ENCODE measurements at places on chromosomes 4 and X.

GRCh38 chr4:73814679-73815078, 21.8 kb upstream of the CXCL6 start:
- no peaks in the 10 kb centered on the region for H3K4me1 ChIP-seq
- no peaks in the 10 kb centered on the region for H3K36me3 ChIP-seq
- no peak overlapping the region for H3K27ac ChIP-seq
- H3K27me3 ChIP-seq: no peaks in the 10 kb centered on the region
- H3K4me3 ChIP-seq: no peak overlapping the region
- DNase-seq: no peak

DNA sequence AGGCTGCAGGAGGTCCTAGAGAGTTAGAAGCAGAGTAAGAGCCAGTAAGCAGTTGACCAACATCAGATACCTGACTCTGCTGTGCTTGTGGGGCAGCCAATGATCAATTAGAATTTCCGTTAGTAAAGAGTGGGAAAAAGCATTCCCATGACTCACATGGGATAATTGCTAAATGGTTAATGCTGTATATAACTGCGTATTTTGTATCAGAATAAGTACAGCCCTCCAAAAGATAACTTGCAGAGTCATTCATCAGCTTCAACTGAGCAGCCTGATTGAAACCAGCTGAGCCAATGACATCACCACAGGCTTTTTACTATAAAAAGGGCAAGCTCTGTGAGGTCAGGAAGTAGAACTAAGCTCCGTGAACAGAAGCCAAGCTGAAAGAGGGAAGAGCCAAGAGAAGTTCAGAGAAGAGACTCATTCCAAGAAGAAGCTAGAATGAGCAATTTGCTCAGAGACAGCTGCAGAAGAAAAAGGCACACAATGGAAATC, 67.9 kb downstream of the PPP3CA start:
- no peaks in the 10 kb centered on the region for H3K4me1 ChIP-seq
- H3K27me3 ChIP-seq: no peaks in the 10 kb centered on the region
- DNase-seq: peak; percentile 97
- no peak overlapping the region for H3K4me3 ChIP-seq
- H3K36me3 ChIP-seq: no peaks in the 10 kb centered on the region
- peak overlapping the region; percentile 39 for H3K27ac ChIP-seq

- H3K27ac ChIP-seq: no peak overlapping the region
- DNase-seq: no peak
- H3K36me3 ChIP-seq: no peaks in the 10 kb centered on the region
Measured at GRCh38 chr4:79022529-79022928, 83.3 kb upstream of the PAQR3 start.

- H3K4me1 ChIP-seq: peaks cover 19% of the 10 kb centered on the region
- H3K27me3 ChIP-seq: no peaks in the 10 kb centered on the region
- H3K27ac ChIP-seq: no peak overlapping the region
Measured at GRCh38 chr4:24655326-24655725, 71.0 kb upstream of the DHX15 start.

DNA sequence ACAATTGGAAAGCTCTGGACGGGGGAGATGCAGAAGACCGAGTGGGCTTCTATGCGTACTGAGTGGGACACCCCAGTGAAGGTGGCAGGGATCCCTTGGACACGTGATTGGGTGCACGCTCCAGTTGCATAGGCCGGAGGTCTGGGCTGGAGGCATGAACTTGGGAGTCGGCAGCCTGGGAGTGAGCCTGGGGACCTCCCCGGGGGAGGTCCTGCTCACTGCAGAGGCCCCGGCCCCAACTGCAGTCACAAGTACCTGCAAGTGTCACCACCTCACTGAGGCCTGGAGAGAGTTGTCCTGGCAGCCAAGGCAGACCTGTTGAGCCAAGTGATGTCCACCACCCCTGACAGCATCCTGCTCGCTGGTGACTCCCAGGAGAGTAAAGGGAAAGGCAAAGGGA, 49.3 kb upstream of the HMX1 start:
- H3K36me3 ChIP-seq: no peaks in the 10 kb centered on the region
- H3K27me3 ChIP-seq: peaks cover 5% of the 10 kb centered on the region
- no peak overlapping the region for H3K27ac ChIP-seq
- no peak overlapping the region for H3K4me3 ChIP-seq
- DNase-seq: no peak

DNA sequence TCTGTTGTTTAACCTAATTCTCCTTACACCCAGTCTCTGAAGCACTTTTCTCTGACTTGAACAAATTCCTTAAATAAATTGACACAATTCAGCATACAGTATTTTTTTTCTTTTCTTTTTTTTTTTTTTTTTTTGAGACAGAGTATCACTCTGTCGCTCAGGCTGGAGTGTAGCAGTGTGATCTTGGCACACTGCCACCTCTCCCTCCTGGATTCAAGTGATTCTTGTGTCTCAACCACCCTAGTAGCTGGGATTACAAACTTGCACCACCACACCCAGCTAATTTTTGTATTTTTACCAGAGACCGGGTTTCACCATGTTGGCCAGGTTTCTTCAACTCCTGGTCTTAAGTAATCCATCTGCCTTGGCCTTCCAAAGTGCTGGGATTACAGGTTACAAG, 1498.1 kb upstream of the PCDH10 start:
- H3K4me1 ChIP-seq: no peaks in the 10 kb centered on the region
- no peak for DNase-seq
- H3K27ac ChIP-seq: no peak overlapping the region
- H3K27me3 ChIP-seq: no peaks in the 10 kb centered on the region

DNA sequence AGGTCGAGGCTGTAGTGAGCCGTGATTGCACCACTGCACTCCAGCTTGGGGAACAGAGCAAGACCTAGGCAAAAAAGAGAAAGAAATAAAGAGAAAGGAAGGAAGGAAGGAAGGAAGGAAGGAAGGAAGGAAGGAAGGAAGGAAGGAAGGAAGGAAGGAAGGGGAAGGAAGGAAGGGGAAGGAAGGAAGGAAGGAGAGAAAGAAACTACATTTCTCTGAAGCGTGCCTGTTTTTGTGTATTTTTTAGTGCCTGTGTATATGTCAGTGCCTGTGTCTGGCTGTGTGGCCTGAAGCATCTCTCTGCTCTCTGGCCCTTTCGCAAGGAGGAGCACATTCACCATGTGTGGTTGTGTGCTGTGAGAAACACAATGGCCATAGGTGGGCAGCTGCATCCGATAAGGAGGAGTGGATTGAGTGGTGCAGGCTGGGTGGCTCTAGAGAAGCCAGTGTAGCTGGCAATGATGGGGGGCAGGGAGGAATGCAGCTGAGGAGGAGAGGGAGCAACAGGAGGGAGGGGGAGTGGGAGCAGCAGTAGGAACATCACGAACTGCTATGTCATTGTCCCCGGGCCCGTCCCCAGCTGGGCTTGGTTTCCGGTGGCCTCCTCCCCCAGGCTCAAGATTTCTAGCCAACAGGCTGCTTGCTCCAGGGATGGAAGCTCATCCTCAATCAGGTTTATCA, 11.4 kb downstream of the SYN1 start:
- peaks cover 1% of the 10 kb centered on the region for H3K27me3 ChIP-seq
- no peak overlapping the region for H3K27ac ChIP-seq
- no peak overlapping the region for H3K4me3 ChIP-seq
- no peak for DNase-seq
- no peaks in the 10 kb centered on the region for H3K36me3 ChIP-seq

- peak overlapping the region; percentile 90 for H3K27ac ChIP-seq
- peak; percentile 16 for DNase-seq
- H3K4me1 ChIP-seq: no peaks in the 10 kb centered on the region
- H3K36me3 ChIP-seq: peaks cover 5% of the 10 kb centered on the region
- peaks cover 25% of the 10 kb centered on the region for H3K27me3 ChIP-seq
Measured at GRCh38 chrX:15334561-15334960, 762 bp downstream of the PIGA start.

DNA sequence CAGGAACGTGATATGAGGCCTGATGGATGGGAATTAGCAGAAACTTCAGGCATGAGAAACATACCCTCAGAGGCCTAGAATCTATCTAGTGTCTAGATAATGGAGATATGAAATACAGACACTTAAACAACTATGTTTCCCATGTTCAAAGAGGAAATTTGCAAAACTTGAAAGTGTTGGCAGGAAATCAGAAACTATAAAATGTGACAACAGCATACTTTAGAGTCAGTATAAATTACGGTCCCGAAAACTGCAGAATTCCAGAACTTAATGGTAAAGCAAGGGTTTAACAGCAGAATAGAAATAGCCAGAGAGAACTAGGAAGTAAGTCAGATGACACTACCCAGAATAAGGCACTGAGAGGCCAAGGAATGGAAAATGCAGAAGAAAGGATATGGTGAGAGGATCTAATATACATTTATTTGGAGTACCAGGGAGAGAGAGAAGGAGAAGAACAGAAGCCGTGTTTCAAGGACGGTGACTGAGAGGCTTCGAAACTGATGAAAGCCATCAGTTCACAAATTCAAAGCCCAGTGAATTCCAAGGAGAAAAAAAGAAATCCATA, 7.4 kb downstream of the HTT-AS start:
- no peak overlapping the region for H3K27ac ChIP-seq
- no peaks in the 10 kb centered on the region for H3K4me1 ChIP-seq
- no peak overlapping the region for H3K4me3 ChIP-seq
- no peaks in the 10 kb centered on the region for H3K27me3 ChIP-seq
- peak; percentile 25 for DNase-seq
- no peaks in the 10 kb centered on the region for H3K36me3 ChIP-seq

DNA sequence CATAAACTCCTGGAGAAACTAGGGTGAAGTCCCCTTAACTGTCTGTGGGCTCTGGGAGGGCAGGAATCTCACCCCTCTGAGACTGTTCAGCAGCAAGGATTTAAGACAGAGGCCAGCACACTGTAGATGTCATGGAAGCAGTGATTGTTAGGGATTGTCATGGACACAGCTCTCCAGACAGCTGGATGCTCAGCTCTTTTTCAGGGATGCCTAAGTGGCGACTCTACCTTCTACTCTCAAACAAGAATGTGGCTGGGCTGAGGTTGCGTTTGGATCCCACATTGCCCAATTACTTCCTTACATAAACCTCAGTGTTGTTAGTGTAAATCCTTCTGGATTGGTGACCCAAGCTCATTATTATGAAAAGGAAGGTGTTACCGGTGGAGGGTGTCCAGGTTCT, 291.9 kb upstream of the VCX3A start:
- H3K36me3 ChIP-seq: no peaks in the 10 kb centered on the region
- H3K27ac ChIP-seq: no peak overlapping the region
- DNase-seq: no peak
- H3K4me1 ChIP-seq: no peaks in the 10 kb centered on the region
- H3K4me3 ChIP-seq: no peak overlapping the region
- peaks cover 2% of the 10 kb centered on the region for H3K27me3 ChIP-seq

- no peak overlapping the region for H3K27ac ChIP-seq
- no peaks in the 10 kb centered on the region for H3K27me3 ChIP-seq
- peaks cover 2% of the 10 kb centered on the region for H3K4me1 ChIP-seq
- H3K4me3 ChIP-seq: no peak overlapping the region
- peak; percentile 33 for DNase-seq
Measured at GRCh38 chrX:33194876-33195433, 16.4 kb downstream of the DMD start.

DNA sequence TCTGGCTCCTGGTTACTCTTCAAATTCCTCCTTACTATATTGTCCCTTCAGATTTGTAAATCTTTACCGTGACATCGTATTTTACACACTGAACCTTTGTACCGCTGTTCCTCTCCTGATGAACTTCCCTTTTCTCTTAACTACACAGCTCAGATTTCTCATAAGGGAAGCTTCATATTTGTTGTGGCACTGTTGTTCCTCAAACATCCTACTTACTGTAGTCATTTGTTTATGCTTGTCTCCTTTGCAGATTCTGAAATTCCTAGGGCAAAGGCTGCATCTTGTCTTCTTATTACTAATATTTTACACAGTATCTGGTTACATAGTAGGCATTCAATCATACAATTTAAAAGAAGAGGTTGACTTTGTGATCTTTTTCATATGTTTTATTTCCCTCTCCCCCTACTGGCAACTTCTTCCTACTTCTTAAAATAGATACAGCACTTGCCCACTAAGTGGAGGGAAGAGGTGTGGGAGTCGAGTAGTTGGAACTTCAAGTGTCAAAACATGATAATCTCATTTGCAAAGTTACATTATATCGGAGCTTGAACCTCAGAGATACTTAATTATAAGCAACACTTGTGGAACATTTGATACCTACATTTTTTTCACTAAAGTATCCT, 50.0 kb downstream of the TET2 start:
- peak; percentile 48 for DNase-seq
- no peaks in the 10 kb centered on the region for H3K27me3 ChIP-seq
- H3K36me3 ChIP-seq: peaks cover 2% of the 10 kb centered on the region
- no peak overlapping the region for H3K4me3 ChIP-seq
- H3K4me1 ChIP-seq: peaks cover under 1% of the 10 kb centered on the region

DNA sequence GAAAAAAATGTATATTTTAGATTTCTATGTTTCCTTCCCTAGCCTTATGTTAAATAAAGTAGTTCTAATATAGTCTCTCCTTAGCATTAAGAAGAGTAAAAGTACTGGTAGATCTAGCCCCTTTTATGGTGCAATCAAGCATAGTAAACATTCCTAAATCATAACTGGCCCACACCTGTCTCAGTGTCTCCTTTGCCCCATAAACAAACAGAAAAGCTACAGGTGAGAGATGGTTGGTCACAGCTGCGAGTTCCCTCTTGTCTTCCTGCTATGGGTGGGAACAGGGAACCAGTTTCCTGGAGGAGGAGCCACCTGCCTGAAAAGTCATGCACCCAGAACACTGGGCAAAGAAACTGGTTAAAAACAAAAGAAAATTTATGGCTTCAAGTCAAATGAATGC, 16.6 kb downstream of the SOWAHB start:
- no peak overlapping the region for H3K27ac ChIP-seq
- no peaks in the 10 kb centered on the region for H3K36me3 ChIP-seq
- no peaks in the 10 kb centered on the region for H3K27me3 ChIP-seq
- H3K4me1 ChIP-seq: no peaks in the 10 kb centered on the region

DNA sequence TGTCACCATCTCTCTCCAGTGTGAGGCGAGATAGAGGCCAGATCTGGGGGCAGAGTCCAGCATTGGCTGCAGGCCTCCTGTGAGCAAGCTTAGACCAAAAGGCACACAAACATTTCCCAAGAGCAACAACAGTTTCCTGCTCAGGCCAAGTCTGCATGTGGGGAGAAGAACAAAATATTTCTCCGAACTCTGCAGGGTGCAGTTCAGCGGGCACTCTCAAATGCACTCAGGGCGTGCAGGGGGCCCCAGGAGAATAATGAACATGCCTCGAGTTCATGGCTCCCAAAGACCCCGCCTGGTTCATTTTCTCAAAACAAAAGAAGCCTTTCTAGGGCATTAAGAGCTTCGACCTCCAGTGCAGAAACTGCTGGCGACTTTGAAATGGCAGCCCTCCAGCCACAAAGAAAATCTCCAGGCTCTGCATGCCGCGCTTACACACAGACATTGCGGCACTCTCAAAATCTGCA, 57.8 kb upstream of the HELT start:
- H3K4me3 ChIP-seq: no peak overlapping the region
- no peak for DNase-seq
- H3K27me3 ChIP-seq: peaks cover 2% of the 10 kb centered on the region
- H3K36me3 ChIP-seq: no peaks in the 10 kb centered on the region
- no peak overlapping the region for H3K27ac ChIP-seq

GRCh38 chr4:141021397-141022110, 111.7 kb downstream of the RNF150 start:
- peak; percentile 73 for DNase-seq
- no peaks in the 10 kb centered on the region for H3K36me3 ChIP-seq
- H3K27me3 ChIP-seq: no peaks in the 10 kb centered on the region

- no peak for DNase-seq
- no peak overlapping the region for H3K27ac ChIP-seq
- peaks cover 3% of the 10 kb centered on the region for H3K4me1 ChIP-seq
- no peaks in the 10 kb centered on the region for H3K36me3 ChIP-seq
- H3K4me3 ChIP-seq: no peak overlapping the region
Measured at GRCh38 chr4:174278467-174278866, 5.0 kb downstream of the FBXO8 start.

- H3K4me3 ChIP-seq: no peak overlapping the region
- no peak for DNase-seq
- no peak overlapping the region for H3K27ac ChIP-seq
Measured at GRCh38 chrX:16772460-16772859, 13.8 kb upstream of the TXLNG start.
